Activated T-cell treated with anti-CD3 and anti-CD28 coated beads, Interleukin-2, amount 50 U/mL, for 1 hour (primary cell): ENCODE measurements at places on chromosomes 7 and 10.

GRCh38 chr7:22696541-22697228 lies 30.3 kb upstream of the IL6 start:
- no peak for DNase-seq

GRCh38 chr10:79055100-79055782 lies 13.5 kb upstream of the ZMIZ1 start:
- DNase-seq: no peak

GRCh38 chr10:95536017-95536416 lies 25.2 kb downstream of the SORBS1 start:
- DNase-seq: no peak

- no peak for DNase-seq
Observed at GRCh38 chr7:108200326-108200725, 70.2 kb upstream of the LAMB4 start.

DNA sequence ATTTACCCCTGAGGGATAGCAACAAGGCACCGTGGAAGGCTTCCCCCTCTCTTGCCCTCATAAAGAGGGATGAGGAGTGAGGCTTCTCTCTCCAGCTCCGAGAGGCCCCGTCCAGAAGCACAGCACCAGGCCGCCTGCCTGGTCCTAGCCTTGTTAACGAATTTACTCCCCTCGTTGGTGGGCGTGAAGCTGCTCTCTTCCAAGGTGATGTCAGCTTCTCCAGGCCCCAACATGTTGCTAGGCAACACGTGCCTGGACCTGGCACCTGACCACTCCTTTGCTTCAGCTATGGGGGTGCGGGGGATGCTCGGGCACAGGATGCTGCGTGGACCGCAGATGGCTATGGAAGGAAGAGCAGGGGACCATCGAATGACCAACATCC lies 135.2 kb upstream of the MGMT start:
- DNase-seq: no peak

GRCh38 chr10:31549896-31550295 lies 230.9 kb downstream of the ZEB1 start:
- DNase-seq: no peak

DNA sequence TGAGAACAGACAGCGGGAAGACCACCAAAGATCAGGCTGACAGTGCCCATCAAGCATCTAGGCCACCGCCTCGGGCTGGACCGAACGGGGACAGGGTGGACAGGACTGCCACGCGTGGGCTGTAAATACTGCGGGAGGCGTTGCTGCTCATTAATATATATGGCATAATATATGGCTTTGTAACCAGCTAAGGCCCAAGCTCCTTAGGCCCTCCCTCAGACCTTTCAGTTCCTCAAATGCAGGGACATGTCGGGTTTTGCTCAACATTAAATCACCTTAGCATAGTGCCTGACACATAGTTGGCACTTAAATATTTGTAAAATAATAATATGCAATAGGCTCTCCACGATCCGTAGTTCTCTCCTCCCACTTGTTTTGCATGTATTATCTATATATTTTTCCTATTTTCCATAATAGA lies 402 bp upstream of the TMEM168 start:
- no peak for DNase-seq

- DNase-seq: no peak
Observed at GRCh38 chr7:135748770-135749169, at the start of gene FAM180A. FAM180A (minus strand) TSS chr7:135748813; CDS start chr7:135748580, 233 bp downstream.
